ENCODE measurements at places on chromosomes 2 and 18.

DNA sequence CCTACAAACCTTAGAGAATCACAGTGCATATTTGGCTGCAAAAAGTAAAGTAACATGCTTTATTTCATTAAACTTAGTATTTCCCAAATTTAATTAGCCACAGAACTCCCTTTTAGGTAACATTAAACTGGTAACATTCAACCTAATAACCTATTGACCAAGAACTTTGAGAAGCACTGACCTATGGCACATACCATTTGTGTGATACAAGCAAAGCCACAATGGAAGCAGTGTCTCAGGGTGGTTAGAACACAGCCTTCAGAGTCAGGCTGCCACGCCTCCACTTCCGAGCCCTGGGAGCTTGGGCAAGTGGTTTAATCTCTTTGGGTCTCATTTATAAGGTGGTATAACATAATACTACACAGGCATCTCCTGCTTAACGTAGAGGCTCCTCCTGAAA, 301.4 kb downstream of the PDE11A start:
- DNase-seq = no peak

DNA sequence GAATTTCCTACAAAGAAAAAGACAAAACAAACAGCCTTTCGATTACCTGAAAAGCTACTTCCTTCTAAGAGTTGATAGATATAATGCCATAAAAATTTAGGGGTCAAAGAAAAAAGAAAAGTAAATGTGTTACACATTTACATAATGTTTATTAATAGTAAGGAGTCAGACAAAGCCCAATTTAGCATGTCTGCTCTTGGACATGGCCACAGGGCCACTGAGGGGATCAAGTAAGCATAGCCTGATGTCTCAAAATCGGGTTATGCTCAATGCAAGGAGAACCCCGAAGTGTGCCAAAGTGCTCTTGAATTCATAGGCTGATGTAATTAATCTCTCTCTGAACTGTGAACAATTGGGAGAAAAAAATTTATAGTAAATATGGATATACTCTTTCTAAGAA, 61.6 kb downstream of the RTN4 start:
- DNase-seq = no peak

- no peak for DNase-seq
Observed at GRCh38 chr2:9565436-9566153, 10.0 kb upstream of the ADAM17 start.

DNA sequence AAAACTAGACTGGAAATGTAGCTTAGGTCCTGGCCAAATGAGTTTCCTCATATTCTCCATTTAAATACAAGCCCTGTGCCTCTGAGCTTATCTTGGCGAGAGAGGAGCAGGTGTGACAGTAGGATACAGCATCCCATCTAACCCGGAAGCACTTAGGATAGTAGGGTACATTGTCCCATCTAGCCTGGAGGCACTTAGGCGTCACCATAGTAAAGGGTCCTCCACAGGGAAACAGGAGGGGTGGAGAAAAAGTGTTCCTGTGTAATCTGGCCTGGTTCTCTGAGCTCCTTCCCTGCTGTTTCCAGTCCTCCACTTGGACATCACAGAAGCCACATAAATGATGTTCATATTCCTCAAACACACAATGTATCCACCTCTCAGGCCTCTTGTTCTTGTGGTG, 301.4 kb downstream of the GALR1 start:
- DNase-seq = no peak

DNA sequence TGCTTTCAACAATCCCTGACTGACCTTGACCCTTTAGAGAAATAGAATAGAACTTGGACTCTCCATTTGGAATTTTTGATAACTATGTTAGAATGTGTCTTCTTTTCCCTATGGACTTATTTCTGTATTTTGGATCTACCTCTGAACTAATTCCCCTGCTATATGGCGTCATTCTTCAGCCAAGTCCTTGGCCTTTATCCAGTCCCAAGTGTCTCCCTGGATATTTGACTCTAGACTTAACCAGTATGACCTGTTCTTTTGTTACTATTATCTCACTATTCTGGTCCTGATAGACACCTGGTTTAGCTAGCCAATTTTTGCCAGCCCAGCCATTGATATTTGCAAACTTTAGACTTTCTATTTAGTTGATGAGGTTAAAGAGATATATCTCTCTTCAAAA, 186.8 kb downstream of the KCNS3 start:
- DNase-seq = no peak

DNA sequence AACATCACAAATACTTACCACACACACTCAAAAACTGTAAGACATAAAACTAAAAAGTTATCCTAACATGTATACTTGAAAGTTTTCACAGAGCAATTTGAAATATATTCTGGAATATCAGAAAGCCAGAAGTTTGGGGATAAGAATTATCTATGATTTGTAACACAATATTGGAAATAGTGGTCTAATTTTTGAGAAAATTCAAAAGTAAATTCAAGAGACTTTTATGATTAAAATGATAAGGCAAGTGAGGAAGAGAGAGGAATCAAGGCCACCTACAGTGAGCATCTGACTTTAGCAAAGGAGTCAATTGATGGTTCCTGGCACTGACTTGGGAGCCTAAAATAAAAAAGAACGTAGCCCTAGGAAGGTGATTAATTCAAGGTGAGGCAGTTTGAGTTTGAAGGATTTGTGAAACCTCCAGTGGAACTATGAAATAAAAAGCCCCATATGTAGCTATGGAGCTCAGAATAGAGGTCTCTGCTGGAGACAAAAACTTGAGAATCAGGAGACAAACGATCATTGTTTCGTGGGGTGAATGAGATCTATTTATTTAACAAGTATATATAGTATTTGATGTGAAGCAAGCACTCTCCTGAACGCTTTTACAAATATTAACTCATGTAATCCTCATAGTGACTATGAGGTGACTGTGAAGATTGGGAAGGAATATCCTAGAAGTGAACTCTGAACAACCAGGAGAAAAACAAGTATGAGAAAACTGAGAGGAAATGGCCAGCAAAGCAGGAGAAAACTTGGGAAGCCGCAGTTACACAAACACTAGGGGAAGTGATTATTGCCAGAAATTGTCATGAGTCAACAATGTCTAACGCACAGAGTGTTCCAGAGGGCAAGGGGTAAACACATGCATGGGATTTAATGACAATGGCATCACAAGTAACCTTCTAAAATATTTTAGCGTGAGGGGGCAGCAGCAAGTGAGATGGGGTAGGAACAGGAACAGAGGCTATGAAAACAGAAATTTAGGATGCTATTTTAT, 12.8 kb downstream of the TFPI start:
- no peak for DNase-seq

- no peak for DNase-seq
Observed at GRCh38 chr2:228018311-228018710, 146.9 kb downstream of the DAW1 start.

GRCh38 chr2:152047824-152048471, 50.9 kb downstream of the CACNB4 start:
- peak; percentile 26 for DNase-seq
